ENCODE measurements at places on chromosomes 5 and 9.

DNA sequence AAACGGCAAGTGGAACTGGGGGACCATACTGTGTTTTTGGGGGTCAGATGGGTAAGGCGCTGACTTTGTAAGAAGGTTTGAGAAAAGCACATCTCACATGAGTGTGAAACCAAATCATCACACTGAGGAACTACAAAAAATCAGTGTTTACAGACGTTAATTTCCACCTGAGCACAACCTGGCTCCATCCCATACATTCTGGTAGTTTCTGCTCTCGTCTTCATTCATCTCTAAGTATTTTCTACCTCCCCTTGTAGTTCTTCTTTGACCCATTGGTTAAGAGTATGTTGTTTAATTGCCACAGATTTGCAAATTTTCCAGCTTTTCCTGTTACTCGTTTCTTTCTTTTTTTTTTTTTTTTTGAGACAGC lies 8.9 kb upstream of the DPP7 start:
- no peak for DNase-seq

GRCh38 chr5:82912462-82912861 lies 164.7 kb downstream of the TMEM167A start:
- DNase-seq, result no peak

DNA sequence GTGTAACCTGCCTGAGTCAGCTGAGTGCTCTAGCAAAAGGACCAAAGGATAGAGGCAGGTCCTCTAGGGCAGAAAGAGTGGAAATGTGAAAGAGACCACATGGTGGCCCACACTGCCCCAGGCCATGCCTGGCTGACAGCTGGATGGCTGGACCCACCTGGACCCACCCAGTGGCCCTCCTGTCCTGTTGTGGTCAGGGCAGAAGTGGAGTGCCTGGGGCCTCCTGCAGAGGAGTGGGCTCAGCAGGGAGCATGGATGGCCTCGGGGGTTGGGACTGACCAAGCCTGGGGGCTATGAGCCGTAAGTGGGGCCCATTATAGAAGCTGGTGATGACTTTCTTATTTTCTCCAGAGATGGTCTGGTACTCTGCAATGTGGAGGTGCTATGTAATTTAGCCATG lies 55.7 kb upstream of the FAM120AOS start:
- no peak for DNase-seq

DNA sequence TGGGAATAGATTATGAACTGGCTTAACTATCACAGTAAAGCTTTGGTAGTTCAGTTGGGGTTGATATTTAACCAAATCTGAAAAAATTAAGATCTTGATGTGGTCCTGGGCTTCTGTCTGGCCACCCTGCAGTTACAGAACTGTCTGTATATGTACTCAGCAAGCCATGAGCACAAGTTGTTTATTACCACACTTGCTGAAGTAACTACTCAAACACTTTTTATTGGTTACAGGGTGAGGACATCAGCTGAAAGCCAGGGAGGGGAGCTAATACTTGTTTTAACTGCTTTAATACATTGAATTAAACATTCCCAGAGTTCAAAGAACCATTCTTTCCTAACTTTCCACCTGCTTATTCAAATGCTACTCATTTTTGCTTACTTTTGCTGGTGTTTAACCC lies 29.4 kb upstream of the KCNN2 start:
- DNase-seq, result no peak

- DNase-seq, result no peak
Measured at GRCh38 chr9:19229595-19230354, 718 bp upstream of the DENND4C start.

GRCh38 chr9:100099722-100100042 lies 639 bp downstream of the INVS start:
- no peak for DNase-seq

- DNase-seq, result no peak
Measured at GRCh38 chr9:108720191-108720642, 135.6 kb downstream of the ACTL7B start.

DNA sequence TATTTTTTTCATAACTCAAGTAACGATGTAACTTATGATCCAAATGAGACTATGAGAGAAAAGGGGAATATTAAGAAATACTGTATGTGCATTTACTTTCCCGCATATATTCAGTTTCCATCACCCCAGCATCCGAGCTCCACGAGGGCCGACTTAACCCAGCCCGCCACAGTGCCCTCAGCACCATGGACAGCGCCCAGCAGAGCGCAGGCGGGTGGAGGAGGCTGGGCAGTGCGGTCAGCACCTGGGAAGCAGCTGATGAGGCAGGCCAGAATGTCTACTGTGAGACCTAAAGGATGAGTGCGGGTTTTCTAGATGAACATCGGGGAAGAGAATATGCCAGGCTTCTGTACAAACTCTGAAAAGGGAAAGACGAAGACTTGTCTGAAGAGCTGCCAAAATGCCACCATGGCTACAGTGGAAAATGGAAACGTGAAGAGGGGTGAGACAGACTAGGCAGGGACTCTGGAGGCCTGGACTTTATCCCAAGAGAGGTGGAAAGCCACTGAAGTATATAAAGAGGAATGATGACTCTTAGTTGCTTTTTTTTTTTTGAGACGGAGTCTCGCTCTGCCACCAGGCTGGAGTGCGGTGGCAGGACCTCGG lies 34.5 kb upstream of the MED27 start:
- DNase-seq, result peak; percentile 30

DNA sequence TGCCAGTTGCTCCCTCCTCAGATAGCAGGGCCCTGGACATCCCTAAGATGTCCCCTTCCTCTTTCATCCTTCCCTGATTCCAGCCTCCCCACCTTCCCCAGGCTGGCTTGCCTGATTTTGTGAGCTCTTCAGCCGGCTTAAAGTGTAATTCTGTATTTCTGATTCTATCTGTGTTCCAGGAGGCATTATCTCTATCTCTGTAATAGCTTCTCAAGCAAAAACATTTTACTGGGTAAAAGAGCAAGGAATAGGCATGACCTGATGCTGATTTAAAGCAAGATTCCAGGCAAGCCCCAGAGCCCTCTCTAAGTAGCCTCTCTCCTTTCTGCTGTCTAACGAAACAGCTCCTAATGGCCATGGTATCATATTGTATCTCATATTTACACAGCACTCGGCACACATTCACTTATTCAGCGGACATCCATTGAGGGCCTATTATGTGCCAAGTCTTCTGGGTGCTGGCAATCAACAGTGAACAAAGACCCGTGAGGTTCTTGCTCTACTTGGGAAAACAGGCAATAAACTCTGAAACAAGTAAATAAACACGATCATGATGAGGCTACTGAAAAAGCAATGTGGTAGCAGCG lies 100.9 kb upstream of the MSX2 start:
- DNase-seq, result no peak

GRCh38 chr9:114170771-114171461 lies 15.6 kb downstream of the COL27A1 start:
- DNase-seq, result no peak

GRCh38 chr5:108739906-108740305 lies 7.8 kb upstream of the FER start:
- no peak for DNase-seq

DNA sequence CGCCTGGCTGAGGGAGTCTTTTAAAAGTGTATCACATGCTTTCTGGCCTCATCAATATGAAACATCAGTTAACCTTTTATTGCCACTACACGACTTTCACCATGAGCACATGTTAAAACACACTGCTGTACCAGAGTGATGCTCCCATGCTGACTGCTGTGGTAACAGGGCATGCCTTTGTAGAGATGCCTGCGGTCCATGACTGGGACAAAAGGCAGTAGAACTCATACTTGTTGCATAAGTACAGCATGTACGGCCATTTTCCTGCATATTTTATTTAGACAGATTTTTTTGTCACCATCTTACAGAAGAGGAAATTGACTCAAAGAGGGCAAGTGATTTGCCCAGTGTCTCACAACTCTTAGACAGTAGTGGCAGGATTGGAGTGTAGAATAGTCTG lies 105.7 kb upstream of the ADAMTSL1 start:
- no peak for DNase-seq

GRCh38 chr9:100213730-100214477 lies 114.9 kb downstream of the INVS start:
- DNase-seq, result no peak

GRCh38 chr9:132995879-132996278 lies 17.4 kb downstream of the GFI1B start:
- DNase-seq, result no peak

GRCh38 chr9:18507151-18507550 lies 33.2 kb downstream of the ADAMTSL1 start:
- no peak for DNase-seq

- no peak for DNase-seq
Measured at GRCh38 chr5:176153741-176154140, 84.5 kb upstream of the SIMC1 start.

DNA sequence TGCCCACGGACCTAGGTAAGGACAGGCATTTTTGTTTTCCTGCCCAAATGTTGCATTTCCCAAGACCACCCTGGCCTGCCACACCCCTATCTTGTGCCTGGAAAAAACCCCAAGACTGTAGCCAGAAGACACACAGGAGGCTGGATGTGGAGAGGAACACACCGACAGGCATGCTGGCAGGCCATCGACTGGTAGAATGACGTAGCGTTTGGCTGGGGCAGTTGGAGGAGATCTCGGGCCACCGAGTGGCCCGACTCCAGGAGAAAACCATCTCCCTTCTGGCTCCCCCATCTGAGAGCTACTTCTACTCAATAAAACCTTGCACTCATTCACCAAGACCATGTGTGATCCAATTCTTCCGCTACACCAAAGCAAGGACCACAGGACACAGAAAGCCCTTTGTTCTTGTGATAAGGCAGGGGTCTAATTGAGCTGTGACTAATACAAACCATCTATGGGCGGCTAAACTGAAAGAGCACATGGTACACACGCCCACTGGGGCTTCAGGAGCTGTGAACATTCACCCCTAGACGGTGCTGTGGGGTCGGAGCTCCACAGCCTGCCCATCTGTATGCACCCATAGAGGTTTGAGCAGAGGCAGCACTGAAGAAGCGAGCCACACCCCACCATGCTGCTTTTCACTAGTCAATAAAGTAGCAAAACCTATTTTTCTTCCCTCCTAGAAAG lies 38.9 kb upstream of the N4BP3 start:
- DNase-seq, result no peak

- no peak for DNase-seq
Measured at GRCh38 chr9:80175286-80176150, 603.8 kb downstream of the TLE4 start.

GRCh38 chr5:74648835-74649293 lies 8.3 kb upstream of the ENC1 start:
- DNase-seq, result no peak

DNA sequence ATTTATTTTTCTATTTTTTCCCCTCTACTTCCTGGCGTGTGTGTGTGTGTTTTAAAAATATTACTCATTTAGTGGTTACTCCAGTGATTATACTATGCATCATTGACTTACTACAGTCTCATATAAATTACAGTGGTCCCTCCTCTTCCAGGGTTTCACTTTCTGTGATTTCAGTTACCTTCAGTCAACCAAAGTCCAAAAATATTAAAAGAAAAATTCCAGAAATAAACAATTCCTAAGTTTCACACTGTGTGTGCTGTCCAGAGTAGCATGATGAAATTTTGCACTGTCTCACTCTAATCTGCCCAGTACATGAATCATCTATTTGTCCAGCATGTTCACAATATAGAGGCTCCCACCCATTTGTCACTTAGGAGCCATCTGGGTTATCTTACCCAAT lies 47.4 kb upstream of the CCDC112 start:
- DNase-seq, result no peak

DNA sequence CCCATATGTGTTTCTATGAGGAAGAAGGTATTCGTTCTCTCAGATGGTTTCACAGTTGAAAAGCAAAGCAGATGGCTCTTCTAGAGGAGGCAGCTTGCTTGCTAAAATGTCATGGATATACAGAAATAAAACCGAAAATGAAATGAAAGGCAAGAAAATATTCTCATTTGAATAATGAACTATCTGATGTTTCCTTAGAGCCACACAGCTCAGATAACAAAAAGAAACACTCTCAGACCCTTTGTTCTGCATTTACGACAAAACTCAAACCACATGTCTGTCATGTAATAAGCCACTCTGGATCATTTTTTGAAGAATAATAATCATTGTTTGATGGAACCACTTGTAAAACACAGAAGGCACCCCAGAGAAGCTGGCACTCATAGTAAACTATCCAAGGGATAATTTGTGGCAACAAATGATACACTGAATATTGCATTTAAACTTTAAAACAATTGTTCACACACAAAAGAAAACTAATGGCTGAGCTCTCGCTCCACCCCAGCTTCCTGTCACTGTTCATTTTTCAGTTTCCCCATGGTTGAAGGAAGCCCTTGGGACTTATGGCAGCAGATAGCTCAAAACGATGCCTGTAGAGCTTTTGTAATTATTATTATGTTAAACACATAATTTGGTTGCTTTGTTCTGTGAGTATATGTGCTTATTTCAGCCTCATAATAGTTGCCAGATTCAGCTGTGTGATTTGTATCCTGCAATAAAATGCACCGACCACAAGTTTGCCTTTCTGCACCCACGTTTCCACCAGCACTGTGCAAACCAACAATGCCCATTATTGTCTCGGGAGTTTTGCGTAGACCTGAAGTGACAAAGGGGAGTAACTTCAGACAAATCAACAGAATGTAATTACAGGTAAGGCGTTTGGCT lies 256.0 kb downstream of the TMEM167A start:
- DNase-seq, result no peak

DNA sequence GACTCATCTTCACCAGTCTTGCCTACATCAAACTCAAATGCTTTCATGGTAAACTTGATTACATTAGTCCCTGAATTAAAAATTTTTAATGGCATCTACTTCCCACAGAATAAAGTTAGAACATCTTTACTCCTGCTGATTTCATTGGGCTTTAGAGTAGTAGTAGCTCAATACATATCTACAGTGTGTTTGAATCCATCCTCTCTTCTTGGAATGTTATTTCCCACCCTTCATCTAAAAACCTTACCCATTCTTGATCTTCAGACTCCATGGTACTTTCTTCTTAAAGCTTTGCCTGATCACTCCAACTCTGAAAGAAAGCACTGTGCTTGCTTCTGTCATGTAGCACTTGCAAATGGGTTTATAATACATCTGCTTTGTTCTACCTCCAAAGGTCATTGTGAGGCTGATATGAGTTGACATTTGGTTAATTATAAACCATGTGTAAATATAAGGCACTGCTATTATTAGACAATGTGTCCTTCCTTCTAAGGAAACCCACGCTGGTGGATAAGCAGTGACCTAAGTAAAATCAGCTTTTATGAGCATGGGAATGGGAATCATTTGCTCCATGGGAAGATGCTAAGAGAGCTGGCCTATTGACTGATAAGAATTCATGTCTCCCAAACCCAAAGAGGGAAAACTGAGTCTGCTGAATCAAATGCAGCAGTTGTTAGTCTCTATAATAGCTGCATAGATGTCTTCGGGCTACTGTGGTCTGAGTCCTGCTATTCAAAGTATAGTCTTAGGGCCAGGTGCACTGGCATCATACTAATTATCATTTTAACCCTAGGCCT lies 7.5 kb upstream of the PRLR start:
- DNase-seq, result no peak

GRCh38 chr5:156825688-156826087 lies 24.4 kb upstream of the PPP1R2B start:
- DNase-seq, result no peak

- no peak for DNase-seq
Measured at GRCh38 chr9:123217128-123217654, 51.2 kb downstream of the STRBP start.

- no peak for DNase-seq
Measured at GRCh38 chr5:99644822-99645221, 716.0 kb upstream of the CHD1 start.

Data from T-helper 9 cell (primary cell).